ENCODE measurements at places on chromosomes 12 and 14.
A peak's percentile ranks its signal among the peaks of the same experiment; 100 is the strongest.

DNA sequence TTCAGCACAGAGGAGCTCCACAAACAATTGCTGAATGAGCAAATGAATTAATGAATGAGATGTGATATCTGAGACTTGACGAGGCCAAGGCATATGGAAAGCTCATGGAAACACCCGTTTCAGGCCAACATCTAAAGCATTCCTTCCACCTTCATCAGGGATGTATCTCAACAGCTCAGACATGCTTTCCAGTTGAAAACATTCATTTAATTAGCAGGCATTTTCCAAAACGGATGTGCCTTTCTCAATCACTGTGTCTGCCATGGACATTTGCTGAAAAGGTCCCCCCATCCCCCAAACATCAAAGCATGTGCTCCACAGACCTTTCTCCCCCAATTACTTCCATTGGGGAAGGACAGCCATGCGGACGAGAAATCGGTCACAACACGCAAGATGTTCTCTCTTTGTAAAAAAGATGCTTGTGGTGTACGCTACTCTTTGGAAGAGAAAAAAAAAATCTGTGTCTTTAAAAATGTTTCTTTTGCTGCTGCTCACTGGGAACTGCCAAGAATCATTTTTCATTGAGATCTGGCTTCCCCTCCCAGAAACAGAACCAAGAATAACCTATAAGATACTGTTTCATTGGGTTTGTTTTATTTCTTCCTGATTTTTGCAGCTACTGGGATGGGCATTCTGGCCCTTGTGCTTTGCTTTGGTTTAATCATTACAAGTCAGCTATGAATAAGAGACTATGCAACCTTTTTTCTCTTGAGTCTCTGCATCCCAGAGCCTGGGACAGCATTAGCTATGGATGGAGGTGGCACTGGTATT, 528.2 kb downstream of the MED13L start:
- no peak for DNase-seq

DNA sequence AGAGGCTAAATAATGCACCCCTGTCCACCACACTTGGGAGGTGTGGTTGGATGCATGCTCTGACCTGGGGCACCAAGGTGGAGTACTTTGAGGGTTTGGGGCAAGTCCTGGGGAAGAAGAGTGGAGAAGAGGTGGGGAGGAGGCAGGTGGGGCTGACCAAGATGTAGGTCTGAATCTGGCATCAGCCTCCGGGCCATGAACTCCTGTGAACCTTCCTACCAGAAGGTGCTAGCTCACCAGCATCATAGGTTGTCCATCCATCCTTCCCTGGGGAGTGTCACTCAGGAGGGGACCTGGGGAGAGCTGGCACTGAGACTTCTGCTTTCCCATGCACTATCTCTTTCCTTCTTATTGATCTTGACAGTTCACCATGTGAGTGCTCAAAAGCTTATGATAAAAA, 13.6 kb upstream of the EMP1 start:
- DNase-seq: no peak

GRCh38 chr14:90429754-90430153, 32.9 kb downstream of the CALM1 start:
- DNase-seq: no peak

DNA sequence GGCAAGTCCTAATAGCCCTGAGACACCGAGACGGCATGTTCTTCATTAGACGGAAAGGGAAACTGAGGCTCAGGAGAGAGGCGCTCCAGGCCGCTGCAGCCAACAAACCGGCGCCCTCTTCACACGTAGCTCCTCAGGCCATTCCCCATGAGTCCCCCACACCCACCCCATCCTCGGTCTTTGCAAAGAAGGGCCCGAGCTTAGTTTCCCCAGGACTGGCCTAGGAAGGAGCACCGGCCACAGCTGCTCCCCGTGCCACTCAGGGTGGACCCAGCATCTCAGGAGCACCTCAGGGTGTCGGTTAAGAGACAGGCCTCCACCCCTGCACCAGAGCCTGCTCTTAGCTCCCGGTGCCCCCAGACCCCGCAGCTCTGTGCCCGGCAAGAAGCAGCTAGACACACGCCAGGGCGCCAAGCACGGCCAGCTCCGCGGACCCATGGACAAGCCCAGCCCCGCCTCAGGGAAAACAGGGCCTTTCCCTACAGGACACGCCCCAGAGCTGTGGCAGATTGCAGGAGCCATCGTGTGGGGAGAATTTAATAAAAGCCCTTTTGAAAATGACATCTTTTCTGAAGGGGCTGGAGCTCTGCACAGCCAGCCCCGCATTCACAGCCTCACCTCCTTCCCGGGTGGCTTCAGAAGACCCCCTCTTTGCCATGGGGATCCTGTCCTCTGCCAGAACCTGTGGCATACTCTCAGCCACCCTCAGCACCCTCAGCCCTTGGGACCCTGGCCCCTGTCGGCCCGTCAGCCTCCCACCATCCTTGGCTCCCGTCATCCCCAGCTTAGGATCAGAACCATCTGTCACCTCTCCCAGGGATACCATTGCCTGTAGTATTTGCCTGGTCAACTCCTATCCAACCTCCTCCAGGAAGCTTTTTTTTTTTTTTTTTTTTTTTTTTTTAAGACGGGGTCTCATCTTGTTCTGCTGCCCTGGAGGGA, 59.7 kb downstream of the LGMN start:
- DNase-seq: no peak

- DNase-seq: no peak
These were observed 34.8 kb downstream of the PLXNC1 start for GRCh38 chr12:94182986-94183707.

DNA sequence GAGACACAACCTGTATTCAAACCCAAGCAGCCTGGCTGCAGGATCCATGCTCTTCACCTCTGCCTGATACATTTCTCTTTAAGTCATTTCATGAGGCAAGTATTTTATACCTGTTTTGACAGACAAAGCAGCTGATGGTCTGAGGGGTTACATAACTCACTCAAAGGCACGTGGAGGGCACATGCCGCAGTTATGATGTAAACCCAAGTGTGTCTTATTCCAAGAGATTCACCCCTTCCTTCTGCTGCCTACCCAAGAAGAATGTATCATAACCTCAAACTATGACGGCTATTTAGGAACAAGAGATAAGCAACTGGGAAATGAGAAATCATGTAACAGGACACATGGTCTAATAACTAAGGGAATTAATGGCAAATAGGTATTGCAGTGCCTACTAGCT, 329.8 kb upstream of the TMPO start:
- no peak for DNase-seq

GRCh38 chr12:124020514-124020949, 47.5 kb downstream of the ZNF664 start:
- DNase-seq: no peak

DNA sequence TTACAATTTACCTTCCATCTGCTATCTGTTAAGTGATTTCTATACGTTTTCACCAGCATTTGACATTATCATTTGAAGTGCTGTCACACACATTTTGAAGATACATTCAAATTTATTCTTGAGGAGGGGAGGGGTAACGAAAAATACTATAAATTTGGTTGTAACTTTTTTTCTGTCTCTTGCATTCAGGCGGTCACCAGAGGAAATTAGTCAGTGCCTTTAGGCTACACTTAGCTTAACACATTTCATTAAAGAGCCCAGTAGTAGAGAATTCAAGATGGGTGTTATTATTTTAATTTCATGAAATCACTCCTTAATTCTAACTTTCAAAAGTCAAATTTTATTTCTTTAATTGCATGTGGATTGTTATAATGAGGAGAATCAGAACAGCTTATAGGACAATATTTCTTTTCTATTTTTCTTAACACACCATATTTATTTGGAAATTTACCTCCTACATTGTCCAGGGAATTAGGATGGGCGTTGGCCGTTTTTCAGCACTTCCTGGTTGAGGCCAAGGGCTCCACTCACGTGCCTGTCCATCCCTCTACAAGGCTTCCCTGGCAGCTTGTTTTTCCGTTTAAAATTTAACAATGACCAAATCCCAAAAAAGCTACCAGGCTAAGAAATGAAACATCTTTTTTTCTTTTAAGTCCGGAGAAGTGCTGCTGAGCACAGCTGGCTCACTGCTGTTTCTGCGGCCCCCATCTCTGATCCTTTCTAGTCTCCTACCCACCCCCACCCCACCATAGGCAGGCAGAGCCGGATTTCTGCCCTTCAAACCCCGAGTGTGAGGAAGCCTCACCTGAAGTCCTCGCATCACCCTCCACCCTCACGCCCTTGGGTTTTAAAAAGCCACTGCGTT, 1.1 kb upstream of the FAR2 start:
- DNase-seq: peak; percentile 50

DNA sequence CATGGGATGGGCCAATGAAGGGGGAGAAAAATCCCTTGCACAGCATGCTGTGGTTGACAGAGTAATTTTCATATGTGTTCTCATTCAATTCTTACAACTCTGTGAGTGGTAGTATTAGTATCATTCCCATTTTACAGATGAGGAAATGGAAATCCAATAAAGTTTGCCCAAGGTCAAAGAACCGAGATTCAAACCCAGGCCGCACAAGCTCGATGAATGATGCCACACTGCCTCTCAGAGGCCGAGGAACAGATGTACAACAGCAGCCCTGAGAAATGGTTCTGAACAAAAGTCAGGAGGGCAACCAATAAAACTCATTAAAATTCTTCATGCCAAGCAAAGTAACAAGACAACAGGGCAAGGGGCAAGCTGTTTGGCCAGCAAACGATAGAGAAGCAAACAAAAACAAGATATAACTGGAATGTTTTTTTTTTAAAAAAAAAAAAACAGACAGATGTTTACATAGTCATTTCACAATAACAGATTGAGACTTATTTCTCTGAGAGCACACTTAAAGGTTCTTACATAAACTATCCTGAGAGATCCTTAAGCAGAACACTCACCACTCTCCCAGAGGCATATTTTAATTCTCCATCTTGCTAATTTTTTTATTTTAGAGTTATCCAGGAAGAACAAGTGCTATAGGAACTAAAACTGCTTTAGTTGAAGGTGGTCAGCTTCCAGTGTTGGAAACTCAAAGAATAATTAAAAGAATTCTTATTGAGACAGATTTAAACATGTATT, 85.8 kb downstream of the EXOC5 start:
- DNase-seq: no peak

- DNase-seq: peak; percentile 24
These were observed 179.0 kb downstream of the SLC15A4 start for GRCh38 chr12:128644664-128645296.

DNA sequence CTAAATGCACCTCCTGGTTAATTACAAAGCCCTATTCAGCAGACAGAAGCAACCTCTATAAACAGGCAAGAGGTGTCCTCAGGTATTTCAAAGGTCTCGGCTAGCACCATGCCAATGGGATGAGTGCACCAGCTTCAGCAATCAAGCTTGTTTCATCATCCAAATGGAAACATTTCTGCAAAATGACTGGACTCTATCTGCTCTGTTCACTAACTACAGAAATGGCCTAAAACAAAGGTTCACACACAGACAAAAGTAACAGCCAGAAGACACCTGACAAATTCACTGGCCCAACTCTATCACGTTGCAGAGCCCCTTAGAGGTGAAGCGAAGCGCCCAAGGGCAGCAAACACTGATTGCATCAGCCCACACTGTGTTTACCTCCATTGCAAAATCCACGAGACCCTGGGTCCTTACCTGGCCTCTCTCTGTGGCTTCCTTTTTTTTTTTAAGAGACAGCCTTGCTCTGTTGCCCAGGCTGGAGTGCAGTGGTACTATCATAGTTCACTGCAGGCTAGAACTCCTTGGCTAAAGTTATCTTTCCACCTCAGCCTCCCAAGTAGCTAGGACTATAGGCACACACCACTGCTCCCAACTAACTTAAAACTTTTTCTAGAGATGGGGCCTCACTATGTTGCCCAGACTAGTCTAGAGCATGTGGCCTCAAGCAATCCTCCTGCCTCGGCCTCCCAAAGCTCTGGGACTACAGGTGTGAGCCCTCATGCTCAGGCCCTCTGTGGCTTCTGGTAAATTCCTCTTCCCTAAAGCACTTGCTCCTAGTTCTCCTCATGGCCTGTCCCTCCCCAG, 8.5 kb upstream of the SYNE3 start:
- no peak for DNase-seq

- no peak for DNase-seq
These were observed 105.4 kb downstream of the SRGAP1 start for GRCh38 chr12:63949902-63950301.

GRCh38 chr12:10613349-10614055, at the start of gene MAGOHB:
Gene MAGOHB (minus strand): TSS chr12:10613609. CDS start chr12:10613532, 77 bp downstream.
- DNase-seq: peak; percentile 97

DNA sequence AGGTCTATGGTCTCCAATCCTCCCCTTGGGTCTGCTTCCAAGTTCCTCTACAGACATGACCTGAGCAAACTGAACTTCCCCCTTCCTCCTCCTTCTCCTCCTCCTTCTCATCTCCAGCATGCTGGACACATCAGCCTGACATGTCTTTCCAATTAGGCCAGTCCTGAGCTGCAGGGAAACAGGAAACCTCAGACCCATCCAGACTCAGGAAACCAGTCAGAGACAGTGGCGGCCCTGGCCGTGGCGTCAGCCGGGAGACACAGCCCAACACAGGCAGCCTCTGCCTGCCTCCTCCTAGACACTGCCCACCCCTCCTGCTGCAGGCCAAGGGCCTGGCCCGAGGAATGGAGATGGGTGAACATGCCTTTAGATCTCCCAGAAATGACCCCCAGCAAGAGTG, 468.8 kb downstream of the BCL11B start:
- DNase-seq: no peak

GRCh38 chr12:15677228-15677627, 112.0 kb downstream of the EPS8 start:
- no peak for DNase-seq

DNA sequence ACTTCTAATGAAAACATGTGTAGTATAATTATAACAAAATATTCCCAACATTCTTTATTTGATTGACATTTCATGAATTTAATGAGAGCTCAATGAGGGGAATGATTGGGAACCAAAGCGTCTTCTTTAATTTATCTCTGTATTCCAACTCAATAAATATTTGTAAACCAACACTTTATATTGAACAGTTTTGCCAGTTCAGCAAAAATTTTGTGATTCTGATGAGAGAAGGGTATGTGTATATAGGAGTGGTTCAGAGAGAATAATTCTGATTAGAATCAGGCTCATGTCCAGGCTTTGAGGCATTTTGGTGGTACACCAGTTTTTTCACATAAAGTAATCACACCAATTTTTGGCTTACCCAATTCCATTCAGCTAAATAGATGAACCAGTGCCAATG, 564.2 kb downstream of the TMTC2 start:
- DNase-seq: no peak

DNA sequence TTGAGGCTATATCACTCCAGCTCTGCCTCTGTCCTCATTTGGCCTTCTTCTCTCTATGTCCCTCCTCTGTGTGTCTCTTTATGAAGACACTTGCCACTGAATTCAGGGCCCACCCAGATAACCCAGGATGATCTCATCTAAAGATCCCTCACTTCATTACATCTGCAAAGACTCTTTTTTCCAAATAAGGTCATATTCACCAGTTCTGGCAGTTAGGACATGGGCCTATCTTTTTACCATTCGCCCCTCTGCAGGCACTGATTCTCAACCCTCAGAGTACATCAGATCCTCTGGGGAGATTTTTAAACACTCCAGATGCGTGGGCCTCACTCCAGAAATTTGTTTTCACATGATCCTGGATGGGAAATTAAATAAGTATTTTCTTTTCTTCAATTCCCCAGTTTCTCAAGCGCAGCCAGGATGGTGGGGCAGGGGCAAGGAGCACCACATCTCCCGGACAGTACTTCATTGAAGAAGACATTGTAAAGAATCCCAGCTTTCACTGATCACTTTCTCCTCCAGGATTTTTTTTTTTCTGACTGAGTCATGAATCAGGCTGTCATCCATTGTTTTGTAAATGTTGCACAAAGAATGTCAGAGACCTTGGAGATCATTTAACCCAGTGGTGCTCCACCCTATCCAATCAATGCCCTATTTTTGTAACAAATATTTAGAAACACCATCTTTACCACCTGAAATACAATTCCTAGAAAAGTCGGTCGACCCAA, 27.4 kb downstream of the CRACR2A start:
- no peak for DNase-seq

- no peak for DNase-seq
These were observed 119.0 kb upstream of the ATP2B1 start for GRCh38 chr12:89827592-89827991.
